Fibroblast of the aortic adventitia (primary cell): ENCODE measurements at places on chromosomes 16 and 17. TPM values are rescaled to one million over a fixed set of nuclear protein-coding genes. Genes with fewer than 3 reads are reported as not detected.
A peak's percentile ranks its signal among the peaks of the same experiment; 100 is the strongest.

Gene TMEM208
- 21.8 and 24.3 TPM in 2 replicates for total RNA-seq

Gene FMNL1
- 0.81 and 0.90 TPM in 2 replicates for total RNA-seq

Gene TOP2A
- 25.3 and 145 TPM in 2 replicates for total RNA-seq

Gene JPH3
- total RNA-seq: not detected in 2 replicates

Gene PRSS22
- total RNA-seq: not detected in 2 replicates

Gene ANKS3
- total RNA-seq: 22.0 and 28.2 TPM in 2 replicates

Gene TUBB3
- total RNA-seq: 42.3 and 299 TPM in 2 replicates

Gene EARS2
- 22.6 and 23.1 TPM in 2 replicates for total RNA-seq

Gene UNC45B
- not detected in 2 replicates for total RNA-seq

Gene ASIC2
- total RNA-seq: 0.18 TPM in 1 of 2 replicates, not detected in the other

Gene CTRB1
- total RNA-seq: not detected in 2 replicates

Gene FSCN2
- total RNA-seq: 1.3 and 1.8 TPM in 2 replicates

Gene CFAP97D1
- not detected in 2 replicates for total RNA-seq

Gene LGALS9B
- not detected in 2 replicates for total RNA-seq

DNA sequence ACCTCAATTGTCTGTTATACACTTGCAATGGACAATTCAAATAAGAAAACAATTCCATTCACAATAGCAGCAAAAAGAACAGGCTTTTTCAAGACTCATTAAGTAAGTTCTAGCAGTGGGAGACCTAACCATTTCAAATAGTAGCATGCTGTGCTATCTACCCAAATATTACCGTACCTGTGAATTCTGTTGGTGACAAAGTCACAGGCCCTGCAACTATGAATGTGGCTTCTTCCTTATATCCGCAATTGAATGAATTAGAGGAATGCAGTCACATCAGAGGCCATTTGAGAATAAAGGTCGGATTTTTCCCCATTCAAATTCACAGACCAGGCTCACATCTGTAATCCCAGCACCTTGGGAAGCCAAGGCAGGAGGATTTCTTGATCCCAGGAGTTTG, 800 bp upstream of the NME4 start:
- no peak for DNase-seq

DNA sequence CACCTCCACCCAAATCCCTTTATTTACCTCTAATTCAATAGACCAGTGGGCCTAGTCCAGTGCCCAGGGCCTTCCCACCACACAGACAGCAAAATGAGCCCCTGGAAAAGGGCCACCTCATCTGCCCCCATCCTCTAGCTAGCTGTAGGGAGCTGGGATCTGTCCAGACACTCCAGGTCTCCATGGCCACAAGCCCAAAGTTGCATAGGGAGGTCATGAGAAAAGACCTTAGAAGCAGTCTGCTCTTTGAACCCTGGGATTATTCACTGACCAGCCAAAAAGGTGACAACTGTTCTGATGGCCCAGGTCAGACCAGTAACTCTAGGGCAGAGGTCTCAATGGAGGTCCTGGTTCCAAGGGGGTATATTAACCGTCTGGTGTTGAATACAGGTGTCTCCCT, 2.0 kb downstream of the CUEDC1 start:
- no peak for DNase-seq

- no peak for DNase-seq
Measured at GRCh38 chr17:19752216-19753050, 4.3 kb upstream of the ALDH3A1 start.

DNA sequence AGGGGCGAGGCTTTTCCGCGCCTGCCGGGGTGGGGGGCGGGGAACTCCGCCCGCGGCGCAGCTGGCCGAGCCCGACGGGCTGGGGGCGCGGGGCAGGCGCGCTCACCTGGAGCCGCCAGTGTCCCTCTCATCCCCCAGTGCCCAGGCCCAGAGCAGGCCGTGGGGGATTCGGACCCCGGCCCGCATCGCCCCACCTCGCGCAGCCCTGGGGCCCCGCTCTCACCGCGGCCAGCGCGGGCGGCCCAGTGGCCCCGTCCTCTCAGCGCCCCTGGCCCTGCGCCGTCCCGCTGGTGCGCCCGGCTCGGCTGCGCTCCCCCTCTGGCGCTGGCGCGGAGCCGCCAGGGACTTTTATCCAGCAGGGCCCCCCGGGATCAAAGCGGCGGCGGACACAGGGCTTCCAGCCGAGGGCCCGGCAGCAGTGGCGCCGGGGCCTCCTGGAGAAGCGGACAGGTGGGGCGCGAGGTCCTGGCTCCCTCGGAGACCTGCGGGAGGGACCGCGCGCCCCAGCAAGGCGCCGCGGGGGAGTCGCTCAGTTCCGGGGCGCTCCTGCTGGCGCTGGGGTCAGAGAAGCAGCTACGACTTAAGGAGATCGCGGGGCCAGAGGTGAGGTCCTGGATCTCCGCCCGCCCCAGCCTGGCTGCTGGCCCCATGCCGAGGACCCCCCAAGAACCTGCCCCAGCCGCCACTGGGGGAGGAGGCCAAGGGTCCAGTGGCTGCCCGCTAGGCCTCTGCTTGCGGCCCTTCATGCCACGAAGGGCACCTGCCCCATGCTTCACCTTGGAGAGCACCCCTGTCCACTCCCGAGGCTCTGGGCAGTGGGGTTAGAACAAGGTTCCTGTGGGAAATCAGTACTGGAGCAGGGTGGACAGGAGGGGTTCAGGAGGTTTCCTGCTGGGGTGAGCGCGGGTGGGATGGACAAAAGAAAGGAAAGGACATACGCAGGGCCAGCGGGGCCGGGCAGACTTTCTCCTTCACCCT, 823 bp upstream of the NOTUM start:
- DNase-seq: no peak

DNA sequence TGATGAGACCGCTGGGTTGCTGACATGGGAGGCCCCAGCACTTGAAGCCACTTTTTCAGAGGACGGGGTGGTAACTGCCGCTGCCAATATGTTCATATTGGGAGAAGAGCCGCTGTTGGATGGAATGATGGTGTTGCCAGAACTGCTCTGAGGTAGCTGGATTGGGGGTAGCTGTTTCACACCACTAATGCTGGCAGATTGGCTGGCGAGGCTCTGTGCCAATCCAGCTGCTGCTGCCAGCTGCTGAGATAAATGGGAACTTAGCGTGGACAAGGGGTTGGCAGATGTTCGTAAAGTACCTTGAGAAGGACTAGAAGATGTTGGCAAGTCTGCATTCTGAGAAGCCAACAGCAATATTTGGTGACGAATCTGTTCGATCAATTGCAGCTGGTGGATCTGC, 10.0 kb downstream of the SALL1 start:
- no peak for DNase-seq

DNA sequence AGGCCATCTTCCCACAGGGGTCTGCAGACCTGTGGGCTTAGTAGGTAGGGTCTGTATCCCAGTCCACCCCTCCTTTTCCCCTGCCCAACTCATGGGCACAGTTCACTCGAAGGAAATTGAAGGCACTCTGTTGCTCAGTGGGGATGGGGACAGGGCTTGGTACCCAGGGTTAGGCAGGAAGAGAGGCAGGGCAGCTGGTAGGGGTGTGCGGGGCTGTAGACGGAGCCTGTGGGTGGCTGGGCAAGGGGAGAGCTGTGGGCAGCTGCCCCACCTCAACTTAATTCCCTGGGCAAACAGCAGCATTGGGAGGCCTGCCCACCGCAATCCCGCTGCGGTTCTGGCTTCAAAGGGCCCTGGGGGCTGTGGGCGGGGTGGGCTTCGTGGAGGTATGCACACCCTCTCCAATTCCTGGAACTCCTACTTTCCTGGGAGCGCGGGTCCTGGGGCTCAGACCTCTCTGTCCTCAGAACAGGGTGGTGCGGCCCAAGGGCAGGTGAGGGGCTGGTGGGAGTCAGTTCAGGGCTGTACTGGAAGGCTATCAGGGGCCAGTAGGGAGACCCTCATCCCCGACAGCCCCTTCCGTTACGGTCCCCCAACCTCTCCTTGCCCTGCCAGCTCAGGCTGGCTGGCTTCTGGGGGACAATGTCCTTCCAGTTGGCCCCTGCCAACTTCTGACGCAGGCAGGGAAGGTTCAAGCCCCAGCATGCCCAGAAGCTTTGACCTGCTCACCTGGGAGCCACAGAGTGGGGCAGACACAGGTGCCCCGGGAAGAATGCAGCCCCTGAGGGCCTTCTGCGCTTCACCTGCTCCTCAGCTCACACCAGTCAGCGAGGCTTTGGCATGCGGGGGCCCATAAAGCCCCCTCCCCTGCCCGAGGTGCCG, 9.1 kb downstream of the FOXJ1 start:
- DNase-seq: no peak

DNA sequence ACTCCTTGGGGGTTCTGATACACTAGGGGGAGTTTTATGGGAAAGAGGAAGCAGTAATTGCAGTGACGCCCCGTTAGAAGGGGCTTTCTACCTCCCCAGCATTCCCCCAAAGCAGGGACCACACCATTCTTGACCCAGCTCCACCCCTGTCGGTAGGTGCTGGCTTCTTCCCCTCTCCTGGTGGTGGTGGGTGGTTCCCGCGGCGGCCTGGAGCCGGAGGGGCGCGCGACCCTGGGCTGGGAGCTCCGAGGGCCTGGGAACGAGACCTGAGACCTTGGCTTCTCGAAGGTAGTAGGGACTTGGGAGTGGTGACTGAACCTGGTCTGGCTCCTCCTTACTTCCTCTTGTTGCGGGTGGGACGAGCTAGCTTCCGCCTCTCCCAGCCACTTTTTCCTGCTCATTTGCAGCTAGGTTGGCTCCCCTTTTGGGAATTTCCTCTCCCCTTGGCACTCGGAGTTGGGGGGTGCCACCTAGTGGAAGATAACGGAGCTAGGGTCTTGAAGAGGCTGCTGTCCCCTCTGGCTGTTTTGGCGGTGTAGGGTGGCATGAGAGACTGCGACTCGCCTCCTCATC, 438 bp downstream of the GRN start:
- DNase-seq: peak; percentile 59

DNA sequence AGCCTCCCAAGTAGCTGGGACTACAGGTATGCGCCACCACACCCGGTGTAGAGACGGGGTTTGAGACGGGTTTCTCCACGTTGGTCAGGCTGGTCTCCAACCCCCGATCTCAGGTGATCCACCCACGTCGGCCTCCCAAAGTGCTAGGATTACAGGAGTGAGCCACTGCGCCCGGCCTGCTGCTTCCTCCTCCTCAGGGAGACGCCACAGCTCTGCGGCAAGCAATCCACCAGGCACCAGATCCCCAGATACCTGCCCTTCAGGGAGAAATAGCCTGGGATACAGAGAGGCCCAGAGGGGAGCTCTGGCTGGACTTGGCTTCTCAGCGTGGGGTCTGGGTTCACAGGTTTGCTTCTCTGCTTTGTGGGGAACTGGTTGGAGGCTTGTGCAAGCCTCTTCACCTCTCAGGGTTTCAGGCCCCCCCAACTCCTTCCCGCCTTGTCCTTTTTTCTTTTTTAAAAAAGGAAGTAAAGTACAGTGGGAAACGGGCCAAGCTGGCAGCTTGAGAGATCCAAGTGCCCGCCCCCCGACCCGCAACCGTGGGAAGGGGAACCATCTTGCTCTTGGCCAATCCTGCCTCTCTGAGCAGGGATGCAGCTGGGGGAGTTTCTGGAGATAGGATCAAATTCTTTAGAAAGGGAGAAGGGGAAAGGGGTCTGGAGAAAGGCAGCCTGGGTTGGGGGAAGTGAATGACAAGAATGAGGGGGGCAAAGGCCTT, 2.6 kb upstream of the SPHK1 start:
- no peak for DNase-seq

DNA sequence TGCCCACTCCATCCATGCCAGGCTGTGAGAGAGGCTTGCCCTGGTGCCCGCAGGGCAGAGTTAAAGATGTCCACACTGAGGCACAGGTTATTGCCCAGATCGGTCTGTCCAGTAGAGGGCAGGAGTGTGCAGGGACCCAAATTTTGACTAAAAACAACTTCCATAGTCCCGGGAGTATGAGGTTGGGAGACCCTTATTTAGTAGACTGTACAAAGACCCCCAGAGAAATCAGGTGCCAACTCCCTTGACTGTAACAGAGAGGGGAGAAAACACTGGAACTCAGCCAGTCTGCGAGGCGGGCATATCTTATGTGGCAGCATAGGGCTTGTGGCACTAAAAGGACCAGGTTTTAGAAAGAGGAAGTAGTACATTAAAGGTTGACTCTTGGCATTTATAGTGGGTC, 43.4 kb downstream of the HNF1B start:
- DNase-seq: peak; percentile 24

DNA sequence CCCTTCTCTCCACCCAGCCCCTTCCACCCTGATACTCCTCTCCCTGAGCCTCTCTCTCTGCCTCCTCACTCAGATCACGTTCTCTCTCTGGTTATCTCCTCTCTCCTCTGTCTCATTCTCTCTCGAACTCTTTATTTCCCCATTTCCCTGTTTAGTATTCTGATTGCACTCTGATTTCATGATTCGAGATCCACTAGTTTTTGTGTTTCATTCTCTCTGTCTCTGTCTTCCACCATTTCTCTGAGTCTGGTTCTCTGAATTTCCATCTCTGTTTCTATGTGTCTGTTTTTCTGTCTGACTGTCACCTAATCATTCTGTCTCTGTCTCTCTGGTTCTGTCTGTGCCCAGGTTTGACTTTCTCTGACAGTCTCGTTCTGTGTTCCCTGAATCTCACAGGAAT, 2.0 kb downstream of the SEZ6L2 start:
- no peak for DNase-seq

- DNase-seq: no peak
Measured at GRCh38 chr16:1752853-1753252, 18.5 kb downstream of the NME3 start.

GRCh38 chr16:8853150-8853549, 15.7 kb downstream of the CARHSP1 start:
- no peak for DNase-seq

DNA sequence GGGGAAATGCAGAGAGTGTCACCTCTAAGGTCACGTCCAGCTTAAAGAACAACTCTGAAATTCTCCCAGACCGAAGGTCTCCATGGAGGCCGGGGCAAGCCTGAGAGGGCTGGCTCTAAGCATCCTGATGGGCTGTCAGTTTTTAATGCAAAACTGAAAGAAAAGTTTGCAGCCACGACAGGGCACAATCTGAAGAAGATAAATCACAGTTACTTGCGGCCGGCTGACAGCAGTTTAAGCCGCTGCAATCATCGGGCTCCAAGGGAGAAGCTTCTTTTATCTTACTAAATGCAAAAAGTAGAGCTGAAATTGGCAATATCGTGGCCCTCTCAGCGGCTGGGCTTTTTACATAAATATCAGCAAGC, 168.8 kb downstream of the CYLD start:
- no peak for DNase-seq

GRCh38 chr16:14545346-14545884, 84.6 kb downstream of the PARN start:
- DNase-seq: no peak

GRCh38 chr17:66364508-66364907, 62.1 kb downstream of the PRKCA start:
- no peak for DNase-seq

- no peak for DNase-seq
Measured at GRCh38 chr16:80258407-80258806, 282.4 kb upstream of the DYNLRB2 start.

GRCh38 chr16:13909872-13910303, 10.1 kb upstream of the ERCC4 start:
- DNase-seq: peak; percentile 99

GRCh38 chr16:64450177-64450576, 671.7 kb downstream of the CDH11 start:
- peak; percentile 66 for DNase-seq

DNA sequence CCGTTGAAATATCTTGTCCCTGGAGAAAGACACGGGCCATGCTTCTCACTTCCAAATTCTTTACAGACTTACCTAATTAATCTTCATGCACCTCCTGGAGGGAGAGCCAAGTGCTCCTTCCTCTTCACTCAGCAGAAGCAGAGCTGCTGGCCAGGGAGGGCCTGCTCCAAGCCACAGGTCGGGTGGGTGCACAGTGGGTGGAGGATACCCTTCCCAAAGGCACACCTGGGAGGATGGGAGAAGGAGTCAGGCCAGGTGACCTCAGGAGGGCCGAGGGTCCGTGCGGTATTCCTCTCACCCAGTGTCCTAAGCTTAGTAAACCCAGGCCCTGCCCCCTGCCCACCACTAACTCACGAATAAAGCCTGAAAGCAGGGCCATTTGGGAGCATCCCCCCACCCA, 171.3 kb upstream of the RPL38 start:
- no peak for DNase-seq

- DNase-seq: peak; percentile 65
Measured at GRCh38 chr17:68057531-68057952, 22.0 kb downstream of the KPNA2 start.
